ENCODE measurements at places on chromosomes 12 and 14.

GRCh38 chr12:6356374-6356820 is 14.5 kb upstream of the TNFRSF1A start:
- DNase-seq, result no peak

DNA sequence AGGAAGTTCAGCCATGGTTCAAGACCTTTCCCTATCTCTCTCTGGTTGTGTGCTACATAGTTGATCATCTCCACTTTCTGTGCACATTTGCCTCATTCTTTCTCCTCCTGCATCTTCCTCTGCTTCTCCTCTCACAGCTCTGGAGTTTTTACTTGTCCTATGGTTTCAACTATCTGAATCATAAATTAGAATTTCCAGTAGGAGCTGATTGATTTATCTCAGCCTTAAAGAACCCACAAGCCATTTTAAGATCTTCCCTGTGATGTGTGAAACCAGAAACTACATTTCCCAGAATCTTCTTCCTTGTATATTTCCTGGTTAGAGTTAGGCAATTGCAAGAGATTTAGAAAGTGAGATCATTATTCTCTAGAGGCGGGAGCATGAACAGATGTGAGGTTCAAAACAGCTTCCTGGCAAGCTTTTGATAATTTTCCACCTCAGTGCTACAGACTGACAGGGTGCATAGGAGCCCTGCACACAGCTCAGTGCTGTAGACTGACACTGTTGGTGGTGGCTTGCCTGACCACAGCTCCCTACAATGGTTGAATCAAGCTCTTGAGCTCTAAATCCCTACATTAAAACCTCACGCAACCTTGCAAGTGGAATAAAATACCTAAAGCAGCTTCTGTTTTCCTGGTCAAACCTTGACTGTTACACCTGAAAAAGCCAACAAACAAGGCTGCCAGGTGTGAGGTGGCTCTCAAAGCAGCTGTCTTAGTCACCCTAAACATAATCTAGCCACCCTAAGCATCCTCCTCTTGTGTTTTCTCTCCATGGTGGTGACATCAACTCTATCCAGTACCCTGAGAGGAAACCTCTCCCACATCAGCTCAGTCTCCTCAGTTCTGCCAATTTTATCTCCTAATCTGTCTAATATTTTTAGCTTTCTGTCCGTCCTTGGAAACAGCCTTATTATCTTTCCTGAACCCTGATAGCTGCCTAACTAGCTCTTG is 21.5 kb upstream of the IFNG start:
- DNase-seq, result no peak

DNA sequence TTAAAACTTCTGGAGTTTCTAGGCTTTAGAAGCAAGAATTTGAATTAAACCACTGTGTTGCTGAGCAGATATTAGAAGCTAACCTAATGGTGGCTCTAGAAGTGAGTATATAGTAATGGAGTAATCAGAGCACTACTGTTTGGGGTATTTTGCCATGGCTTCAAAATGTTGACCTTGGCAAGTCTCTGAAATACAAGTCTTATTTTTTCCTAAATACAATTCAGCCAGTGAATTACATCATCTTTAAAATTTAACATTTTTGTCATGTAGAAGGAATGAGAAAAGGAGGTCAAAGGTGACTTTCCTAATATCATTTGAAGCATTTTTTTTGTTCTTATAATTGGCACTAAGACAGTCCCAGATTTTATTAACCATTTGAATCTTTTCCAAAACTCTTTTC is 25.2 kb downstream of the PMCH start:
- no peak for DNase-seq

- no peak for DNase-seq
Measured at GRCh38 chr12:123047289-123047688, 66.8 kb downstream of the ARL6IP4 start.

DNA sequence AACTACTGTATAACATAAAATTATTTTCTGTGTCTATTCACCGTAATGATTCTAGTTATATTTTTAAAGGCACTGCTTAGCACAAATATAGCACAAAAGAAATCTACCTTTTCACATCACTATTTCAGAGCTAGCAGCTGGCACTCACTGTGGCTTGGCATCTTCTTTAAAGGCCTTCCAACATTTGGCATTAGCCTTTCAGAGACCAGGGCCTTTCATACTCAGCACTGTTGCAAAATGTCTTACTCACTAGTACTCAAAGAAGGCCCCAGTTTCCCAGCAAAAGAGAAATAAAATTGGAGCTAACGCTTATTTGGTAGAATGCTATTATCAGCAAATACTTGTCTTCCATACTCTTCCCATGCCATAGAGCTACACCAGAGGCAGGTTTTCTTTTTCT is 238.4 kb downstream of the MED13L start:
- no peak for DNase-seq

DNA sequence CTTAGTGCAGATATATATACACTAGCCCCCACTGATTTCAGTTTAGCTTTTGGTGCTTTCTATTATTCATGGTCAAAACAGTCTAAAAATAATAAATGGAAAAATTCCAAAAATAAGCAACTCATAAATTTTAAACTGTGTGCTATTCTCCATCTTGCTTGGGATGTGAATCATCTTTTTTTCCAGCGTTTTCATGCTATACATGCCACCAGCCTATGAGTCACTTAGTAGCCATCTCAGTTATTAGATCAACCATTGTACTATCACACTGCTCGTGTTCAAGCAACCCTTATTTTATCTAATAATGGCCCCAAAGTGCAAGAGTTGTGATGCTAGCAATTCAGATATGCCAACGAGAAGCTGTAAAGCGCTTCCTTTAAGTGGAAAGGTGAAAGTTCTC is 73.9 kb upstream of the KRR1 start:
- DNase-seq, result no peak

- no peak for DNase-seq
Measured at GRCh38 chr12:96919510-96920210, 12.6 kb downstream of the NEDD1 start.

DNA sequence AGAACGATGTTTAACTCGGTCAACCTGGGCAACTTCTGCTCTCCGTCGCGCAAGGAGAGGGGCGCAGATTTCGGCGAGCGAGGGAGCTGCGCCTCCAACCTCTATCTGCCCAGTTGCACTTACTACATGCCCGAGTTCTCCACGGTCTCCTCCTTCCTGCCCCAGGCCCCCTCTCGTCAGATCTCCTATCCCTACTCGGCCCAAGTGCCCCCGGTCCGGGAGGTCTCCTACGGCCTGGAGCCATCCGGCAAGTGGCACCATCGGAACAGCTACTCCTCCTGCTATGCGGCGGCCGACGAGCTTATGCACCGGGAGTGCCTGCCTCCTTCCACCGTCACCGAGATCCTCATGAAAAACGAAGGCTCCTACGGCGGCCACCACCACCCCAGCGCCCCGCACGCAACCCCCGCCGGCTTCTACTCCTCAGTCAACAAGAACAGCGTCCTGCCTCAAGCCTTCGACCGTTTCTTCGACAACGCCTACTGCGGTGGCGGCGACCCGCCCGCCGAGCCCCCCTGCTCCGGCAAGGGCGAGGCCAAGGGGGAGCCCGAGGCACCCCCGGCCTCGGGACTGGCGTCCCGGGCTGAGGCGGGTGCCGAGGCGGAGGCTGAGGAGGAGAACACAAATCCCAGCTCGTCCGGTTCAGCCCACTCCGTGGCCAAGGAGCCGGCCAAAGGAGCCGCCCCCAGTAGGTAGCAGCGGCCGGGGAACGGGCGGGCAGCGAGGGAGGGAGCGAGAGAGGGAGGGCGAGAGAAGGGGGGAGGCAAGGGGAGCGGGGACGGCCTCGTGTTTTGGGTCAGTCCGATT is 513 bp downstream of the HOXC11 start:
- no peak for DNase-seq

GRCh38 chr14:65566820-65567522 is 154.4 kb downstream of the FUT8 start:
- DNase-seq, result no peak

- DNase-seq, result no peak
Measured at GRCh38 chr14:90536511-90537191, 139.8 kb downstream of the CALM1 start.

- DNase-seq, result no peak
Measured at GRCh38 chr12:131422744-131423143, 288.1 kb upstream of the SFSWAP start.

- no peak for DNase-seq
Measured at GRCh38 chr12:51021694-51022093, 4.5 kb downstream of the SLC11A2 start.

GRCh38 chr14:58199726-58200479 is at the start of gene ACTR10:
TSS of gene ACTR10 (plus strand) at chr14:58200149. CDS start at chr14:58200218, 69 bp downstream.
- peak; percentile 92 for DNase-seq

- no peak for DNase-seq
Measured at GRCh38 chr12:27207615-27208413, 36.3 kb upstream of the STK38L start.

DNA sequence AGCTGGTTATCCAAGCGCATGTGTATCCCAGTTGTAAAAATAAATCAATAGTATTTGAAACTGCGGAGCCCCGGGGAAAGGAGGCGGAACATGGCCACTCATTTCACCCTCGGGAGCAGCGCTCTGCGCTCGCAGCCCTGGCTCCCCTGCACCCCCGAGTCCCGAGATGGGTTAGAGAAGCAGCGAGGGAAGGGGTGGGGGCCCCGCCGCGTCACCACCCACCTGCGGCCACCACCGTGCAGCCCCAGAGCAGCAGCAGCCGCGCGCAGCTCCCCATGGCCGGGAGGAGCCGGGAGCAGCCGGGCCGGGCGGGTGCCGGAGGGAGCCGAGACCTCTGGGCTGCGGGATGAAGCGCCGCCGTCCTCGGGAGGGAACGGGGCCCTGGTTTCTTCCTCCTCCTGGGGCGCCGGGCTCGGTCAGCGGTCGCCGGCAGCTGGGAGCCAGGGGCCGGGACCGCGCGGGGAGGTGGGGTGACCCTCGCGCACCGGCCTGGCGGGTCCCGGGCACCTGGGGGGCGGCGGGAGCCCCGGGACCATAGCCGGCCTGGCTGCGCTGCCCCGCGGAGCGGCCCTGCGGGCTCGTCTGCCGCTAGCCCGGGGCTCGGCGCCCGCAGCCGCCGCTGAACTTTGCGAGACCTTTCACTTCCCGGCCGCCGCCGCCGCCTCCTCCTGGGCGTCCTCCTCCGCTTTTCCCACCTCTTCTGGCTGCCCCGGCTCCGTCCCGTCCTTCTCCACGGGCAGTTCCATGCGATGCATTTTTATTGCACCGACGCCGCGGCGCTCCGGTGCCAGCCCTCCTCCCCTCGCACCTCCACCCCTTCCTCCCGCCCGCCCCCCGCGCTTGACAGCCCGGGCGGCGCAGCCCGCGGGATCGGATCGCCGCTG is at the start of gene NTN4:
Gene NTN4 (minus strand): TSS at position 732 of the 884 bp plus-strand sequence. CDS start 455 bp downstream, at position 277.
- no peak for DNase-seq

- DNase-seq, result no peak
Measured at GRCh38 chr14:25090716-25091454, 40.9 kb upstream of the STXBP6 start.

GRCh38 chr14:69980457-69981425 is 101.5 kb downstream of the SMOC1 start:
- no peak for DNase-seq

GRCh38 chr12:98595243-98595988 is 1.9 kb downstream of the SLC25A3 start:
- DNase-seq, result no peak

GRCh38 chr12:9736936-9737705 is 4.2 kb upstream of the CLECL1 start:
- no peak for DNase-seq

GRCh38 chr12:101655393-101655792 is 42.0 kb upstream of the CHPT1 start:
- no peak for DNase-seq

- no peak for DNase-seq
Measured at GRCh38 chr12:80400571-80400991, 43.5 kb upstream of the PTPRQ start.

- no peak for DNase-seq
Measured at GRCh38 chr12:92471551-92471950, 231.2 kb upstream of the PLEKHG7 start.

DNA sequence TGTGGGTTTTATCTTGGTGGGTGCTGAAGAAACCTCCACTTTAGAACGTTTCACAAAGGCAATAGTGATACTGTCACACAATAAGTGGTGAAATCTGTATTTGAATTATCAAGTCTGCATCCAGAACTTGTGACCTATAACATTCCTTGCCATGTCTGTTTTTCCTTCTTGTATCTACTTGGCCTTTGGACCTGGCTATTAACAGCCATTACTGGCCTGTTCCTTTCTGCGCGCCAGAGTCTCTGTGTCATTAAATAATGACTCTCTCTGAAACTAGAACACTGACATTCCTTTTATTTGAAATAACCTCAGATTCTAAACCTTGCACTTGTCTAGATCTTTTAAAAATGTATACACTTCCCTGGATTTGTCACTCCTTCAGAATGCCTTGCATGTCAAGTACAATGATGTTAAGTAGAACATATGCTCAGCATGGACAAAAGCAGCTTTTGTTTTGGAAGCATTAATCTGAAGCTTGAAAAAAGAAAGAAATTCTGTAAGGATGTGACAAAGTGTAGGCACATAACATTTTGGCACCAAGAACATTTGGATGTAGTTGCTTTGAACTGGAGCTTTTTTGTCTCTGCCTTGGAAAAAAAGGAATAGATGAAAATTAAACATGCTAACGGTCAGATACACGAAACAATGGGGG is 95.5 kb upstream of the RPL10L start:
- DNase-seq, result no peak

GRCh38 chr14:79011091-79011919 is 841.1 kb downstream of the NRXN3 start:
- DNase-seq, result no peak

DNA sequence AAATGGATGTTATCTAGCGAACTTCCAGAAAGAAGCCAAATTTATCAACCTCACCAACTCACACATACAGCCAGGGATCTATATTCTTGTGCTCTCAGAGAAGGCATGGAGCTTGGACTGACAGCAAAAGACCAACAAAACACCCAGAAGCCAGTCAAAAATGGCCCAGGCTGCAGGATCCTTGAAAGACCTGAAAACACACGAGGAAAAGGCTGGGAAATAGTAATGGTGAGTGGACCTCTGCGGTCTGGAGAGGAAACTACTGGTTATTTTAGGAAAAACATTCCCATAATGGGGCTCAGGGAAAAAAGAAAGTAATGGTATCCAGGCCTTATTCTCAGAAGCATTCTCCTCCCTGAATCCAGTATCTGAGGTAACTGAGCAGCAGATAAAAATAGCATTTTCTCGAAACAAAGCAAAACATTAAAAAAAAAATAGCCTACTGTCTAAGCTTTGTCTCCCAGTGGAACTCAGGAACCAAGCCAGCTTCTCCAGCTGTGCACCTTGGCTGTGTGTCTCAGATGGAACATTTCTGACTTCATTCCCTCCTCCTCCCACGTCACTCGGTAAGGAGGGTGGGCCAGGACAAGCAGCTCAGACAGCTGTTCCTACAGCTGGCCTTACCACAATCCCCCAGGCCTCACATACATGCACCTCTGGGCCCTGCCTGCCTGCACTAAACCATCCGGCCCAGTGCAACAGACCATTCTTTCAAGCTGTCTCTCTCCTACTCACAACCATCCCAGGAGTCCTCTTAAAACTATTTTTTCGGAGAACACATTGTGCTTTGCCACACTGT is 249.9 kb downstream of the DAD1 start:
- peak; percentile 86 for DNase-seq
